SJSA1 (cell line): ENCODE measurements at places on chromosomes 11 and 22. TPM values are rescaled to one million over a fixed set of nuclear protein-coding genes. Genes with fewer than 3 reads are reported as not detected.

Gene CREB3L1
- total RNA-seq: 12.1 and 22.7 TPM in 2 replicates

Gene MYOD1
- not detected in 2 replicates for total RNA-seq

DNA sequence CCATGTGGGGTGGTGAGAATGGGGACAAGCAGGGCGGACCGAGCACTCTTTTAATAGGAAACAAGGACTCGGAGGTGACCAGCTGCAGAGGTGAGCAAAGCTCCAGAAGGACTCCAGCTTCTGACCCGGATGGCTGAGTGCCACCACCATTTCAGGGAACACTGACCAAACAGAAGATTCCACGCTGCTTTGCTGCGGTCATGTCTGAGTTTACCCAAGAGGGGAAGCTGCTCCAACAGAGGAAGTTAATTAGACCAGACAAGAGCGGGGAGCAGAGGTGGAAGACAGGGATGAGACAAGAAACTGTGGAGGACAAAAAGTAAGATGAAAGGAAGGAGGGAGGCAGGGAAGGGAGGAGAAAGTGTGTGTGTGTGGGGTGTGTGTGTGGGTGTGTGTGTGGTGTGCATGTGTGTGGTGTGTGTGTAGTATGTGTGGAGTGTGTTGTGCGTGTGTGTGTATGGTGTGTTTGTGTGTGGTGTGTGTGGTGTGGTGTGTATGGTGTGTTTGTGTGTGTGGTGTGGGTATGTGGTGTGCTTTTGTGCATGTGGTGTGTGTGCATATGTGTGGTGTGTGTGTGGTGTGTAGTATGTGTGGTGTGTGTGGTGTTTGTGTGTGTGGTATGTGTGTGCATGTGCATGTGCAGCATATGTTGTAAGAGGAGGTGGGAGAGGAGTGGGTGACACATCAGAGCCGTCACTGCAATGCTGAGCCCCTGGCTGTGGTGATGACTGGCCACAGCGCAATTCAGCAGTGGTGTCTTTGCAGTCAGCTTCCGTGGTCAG, 82.2 kb upstream of the AKIP1 start:
- no peak for DNase-seq

DNA sequence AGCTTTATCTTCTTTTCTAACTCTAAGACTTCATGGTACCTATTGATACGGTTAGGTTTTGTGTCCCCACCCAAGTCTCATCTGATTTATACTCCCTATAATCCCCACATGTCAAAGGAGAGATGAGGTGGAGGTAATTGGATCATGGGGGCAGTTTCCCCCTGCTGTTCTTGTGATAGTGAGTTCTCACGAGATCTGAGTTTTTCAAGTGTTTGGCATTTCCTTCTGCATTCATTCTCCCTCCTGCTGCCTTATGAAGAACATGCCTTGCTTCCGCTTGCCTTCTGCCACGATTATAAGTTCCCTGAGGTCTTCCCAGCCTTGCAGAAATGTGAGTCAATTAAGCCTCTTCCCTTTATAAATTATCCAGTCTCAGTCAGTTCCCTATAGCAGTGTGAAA, 5.1 kb upstream of the FAT3 start:
- no peak for DNase-seq

- DNase-seq: no peak
These were observed 21.4 kb upstream of the PACSIN2 start for GRCh38 chr22:43036282-43036829.

DNA sequence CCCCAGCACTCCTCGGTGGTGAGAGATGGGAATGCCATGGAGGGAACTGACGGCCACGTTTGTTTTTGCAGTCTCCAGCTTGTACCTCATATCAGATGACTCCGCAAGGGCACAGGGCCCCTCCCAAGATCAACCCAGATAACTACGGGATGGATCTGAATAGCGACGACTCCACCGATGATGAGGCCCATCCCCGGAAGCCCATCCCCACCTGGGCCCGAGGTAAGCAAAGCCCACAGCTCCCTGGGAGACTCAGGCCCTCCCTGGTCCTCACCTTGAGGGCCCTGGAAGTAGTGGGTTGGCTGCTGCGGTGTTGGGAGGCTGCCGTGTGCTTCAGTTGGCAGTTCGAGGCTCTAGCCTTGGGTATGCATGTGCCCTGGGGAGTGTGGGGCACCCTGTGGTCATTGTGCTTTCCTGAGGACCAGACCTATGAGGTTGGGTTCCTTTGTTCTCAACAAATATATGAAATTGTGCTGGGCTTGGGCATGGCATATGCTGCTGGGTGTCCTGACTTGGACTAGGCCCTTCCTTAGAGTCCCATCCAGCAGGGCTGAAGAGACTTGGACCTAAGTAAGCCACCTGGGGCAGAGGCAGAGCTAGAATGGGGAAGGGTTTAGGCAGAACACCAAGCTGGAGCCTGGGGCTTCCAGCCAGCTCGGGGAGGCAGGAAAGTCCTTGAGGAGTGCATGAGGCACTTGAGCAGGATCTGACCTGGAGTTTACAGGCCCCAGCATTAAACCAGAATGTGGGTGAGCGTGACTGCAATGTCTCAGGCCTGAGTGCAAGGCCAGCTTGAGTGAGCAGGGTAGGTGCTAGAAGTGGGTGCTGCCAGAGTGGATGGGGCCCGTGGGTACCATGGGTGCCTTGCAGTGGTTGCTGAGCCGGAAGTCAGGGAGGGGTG, 26.4 kb downstream of the INCENP start:
- peak; percentile 39 for DNase-seq

DNA sequence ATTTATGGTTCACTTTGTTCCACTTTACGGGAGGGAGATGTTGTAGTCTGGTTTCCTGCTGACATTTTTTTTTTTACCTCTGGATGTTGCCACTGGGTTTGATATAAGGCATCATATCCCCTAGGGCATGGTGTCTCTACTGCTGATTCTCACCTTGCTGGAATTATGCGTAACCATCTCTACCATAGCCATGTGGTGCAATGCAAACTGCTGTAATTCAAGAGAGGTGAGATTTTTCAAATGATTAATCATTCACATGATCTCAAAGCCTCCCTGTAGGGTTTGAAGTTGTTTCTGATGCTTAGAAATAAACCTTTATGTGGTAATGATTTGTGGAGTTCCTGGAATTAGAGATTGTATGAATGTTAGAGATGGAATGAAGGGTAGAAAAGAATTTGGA, 13.0 kb downstream of the MS4A3 start:
- no peak for DNase-seq

GRCh38 chr22:36010882-36011281, 17.7 kb downstream of the RBFOX2 start:
- DNase-seq: no peak

DNA sequence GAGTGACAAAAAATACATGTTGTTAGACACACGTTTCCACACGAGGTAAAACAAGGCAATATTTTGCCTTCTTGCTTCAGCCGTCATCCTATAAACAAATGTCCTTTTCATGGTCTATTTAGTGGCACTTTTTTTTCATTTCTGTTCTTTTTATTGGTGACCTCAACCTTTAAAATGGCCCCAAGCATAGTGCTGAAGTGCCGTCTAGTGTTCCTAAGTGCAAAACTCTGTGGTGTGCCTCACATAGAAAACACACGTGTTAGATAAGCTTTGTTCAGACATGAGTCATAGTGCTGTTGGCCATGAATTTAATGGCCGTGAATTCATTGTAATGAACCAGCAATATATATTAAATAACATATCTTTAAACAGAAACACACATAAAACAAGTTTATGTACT, 15.6 kb downstream of the OVCH2 start:
- DNase-seq: no peak

Gene BCL2L13
- total RNA-seq: 55.9 and 81.8 TPM in 2 replicates

GRCh38 chr11:120385110-120385509, 48.9 kb downstream of the ARHGEF12 start:
- no peak for DNase-seq

DNA sequence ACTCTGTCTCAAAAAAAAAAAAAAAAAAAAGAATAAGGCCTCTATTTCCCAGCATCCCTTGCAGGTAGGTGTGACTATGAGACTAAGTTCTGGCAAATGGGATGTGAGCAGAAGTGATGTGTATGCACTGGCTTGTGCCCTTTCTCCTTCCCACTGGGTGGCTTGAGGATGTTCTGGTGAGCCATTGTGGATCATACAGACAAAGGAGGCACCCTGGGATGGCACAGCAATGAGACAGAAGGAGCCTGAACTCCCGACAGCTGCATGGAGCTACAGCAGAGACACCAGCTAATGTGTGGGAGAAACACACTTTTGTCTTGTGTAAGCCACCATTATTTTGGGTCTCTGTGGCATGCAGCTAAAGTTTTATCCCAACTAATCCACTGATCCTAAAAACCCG, 10.6 kb upstream of the SORL1 start:
- DNase-seq: no peak

Gene SAA2
- not detected in 2 replicates for total RNA-seq

Gene PKNOX2
- total RNA-seq: not detected in 2 replicates

DNA sequence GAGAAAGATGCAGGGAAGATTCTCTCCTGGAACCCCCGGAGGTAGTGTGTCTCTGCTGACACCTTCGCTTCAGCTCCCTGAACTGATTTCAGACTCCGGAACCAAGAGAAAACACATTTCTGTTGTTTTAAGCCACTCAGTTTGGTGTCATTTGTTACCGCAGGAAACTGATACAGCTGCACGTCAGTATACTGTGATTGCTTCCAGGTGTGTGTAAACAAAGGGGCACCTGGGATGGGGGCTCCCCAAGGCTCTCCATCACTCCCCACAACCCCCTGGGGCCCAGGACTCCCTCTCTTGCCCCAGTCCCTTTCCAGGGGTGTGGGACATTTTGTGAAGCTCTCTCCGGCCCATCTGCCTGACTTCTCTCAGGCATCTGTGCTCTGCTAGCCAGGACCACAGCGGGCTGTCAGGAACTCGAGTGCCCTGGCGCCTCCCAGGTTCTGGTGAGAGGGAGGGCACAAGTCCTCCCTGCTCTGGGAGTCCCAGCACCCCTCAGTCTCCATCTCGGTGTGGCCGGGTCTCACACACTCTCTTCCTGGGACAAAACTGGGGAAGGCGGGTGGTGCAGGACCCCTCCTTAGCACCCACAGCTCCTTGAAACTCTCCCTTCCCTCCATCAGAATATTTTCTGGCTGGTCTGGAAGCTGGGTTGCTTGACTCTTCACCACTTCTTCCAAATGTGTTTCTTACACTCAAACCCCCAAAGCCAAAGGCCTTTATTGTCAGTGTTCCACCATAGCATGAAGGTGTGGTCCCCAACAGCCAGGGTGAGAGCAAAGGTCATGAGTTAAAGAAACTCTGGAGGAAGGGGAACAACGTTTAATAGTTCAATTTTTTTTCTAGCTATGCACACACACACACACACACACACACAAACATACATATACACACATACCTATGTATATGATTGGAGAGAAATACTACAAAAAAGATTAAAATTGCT, 35.0 kb upstream of the TSKU start:
- DNase-seq: no peak

Gene SLC25A18
- not detected in 2 replicates for total RNA-seq

- DNase-seq: no peak
These were observed 13.5 kb upstream of the MUC6 start for GRCh38 chr11:1049911-1050580.

DNA sequence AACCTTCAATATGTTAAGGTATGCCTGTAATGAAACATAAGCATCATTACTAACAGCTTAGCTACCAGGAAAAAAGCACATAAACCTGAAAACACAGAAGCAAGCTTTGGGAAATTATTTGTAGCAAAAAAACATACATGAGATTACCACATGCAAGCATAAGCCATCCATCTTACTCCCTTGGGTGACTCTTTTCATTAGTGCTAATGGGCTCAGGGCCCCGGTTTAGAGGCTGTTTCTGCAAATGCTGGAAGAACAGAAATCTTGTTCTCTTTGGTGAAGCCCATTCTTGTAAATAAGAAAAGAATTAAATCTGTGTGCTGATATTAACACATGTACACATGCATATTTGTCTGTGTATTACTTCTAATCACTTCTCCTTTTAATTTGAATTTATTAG, 314.3 kb downstream of the TTC28 start:
- DNase-seq: no peak

DNA sequence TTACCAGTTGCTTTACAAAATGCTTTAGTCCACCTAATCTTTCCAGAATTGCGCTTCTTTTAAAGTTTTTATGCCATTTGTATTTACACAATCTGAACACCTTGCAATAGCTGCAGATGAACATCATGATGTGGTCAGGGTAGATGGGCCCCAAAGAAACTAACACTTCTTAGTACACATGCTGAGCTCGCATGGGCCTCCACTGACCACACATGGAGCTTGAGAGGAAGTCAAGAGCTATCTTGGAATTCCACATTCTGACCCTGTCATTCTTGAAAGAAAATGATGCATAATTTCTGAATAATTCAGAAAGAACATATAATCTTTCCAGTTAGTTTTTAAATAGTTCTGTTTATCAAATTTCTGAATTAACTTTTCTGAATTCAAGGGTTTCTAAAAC, 7.7 kb downstream of the LIPT2 start:
- no peak for DNase-seq

DNA sequence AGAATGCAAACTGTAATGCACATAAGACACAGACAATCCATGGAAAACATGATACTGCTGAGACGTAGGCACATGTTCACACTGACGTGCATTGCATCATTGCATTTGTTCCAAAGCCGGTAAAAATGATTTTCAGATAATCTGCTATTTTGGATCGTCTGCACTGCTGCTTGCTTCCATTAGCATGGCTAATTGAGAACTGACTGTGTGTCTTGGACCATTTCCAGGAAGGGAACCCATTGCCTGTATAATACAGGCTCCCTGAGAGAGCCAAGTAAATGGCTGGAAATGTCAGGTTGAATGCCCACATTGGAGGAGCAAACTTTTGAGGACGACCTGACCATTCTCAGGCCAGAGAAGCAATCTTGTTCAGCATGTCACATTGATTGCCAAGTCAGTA, 304.8 kb downstream of the ST3GAL4 start:
- DNase-seq: no peak

DNA sequence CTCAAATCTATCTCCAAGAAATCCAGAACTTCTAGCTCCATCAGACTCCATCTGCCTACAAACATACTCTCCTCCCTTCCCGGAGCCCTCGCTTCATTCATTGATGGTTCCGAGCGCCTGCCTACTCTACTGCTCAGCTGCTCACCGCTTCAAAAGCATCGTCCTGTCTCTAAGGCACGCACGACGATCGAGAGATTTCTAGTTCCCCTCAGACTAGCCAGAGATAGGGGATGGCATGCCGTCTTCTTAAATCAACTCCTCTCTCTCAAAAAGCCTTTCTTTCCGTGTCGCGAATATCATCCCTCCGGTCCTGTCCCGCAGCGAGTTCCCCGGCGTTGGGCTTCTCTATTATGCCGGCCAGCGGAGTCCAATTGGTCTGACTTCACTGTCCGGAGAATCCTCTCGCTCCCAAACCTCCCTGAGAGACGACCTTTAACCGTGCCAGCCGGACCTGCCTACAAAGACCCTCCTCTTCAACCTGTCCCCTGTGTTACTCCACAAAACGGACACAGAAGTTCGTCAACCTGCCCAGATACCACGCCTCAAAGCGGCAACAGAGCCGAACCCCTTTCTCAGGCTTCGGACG, 592 bp downstream of the EEF1G start:
- no peak for DNase-seq

- no peak for DNase-seq
These were observed 160.9 kb downstream of the CACNA1I start for GRCh38 chr22:39731481-39731880.

Gene OVCH2
- total RNA-seq: 0.47 and 0.63 TPM in 2 replicates

DNA sequence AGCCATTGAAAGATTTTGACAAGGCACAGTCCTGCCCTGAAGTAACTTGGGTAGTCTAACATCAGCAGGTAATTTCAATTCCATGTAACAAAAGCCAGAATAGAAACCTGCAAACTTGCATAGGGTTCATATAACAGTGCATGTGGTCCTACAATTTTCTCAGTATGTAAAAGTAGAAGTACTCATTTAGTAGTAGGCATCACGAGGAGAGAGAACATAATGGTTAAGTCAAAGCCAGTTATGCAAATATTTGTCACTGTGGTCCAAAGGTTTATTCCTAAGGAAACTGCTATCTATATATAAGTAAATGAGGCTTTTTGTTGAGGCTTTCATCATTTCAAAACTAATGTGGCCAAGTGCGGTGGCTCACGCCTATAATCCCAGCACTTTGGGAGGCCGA, 10.1 kb downstream of the ATP5MG start:
- DNase-seq: no peak
